Activated CD4-positive, CD25-positive, alpha-beta regulatory T cell treated with anti-CD3 and anti-CD28 coated beads, Interleukin-2, amount 50 U/mL, for 16 hours (primary cell): ENCODE measurements at places on chromosomes 4 and X.

DNA sequence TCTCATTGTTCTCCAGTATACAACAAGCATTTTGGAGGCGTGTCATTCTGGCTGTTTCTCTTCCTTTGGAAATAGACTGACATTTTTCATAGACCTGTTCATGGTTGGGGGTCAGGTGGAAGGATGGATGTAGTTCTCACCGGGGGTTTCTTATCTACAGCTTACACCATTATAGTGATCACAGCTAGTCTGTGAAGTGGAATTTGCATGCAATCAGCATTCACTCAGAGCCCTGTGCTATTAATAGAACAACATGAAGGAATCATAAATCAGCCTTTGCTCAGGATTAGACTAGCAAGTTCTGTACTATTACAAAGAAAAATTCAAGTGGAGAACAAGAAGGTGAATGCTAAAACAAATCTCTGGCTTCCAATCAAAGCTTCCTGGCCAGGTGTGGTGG, 132.6 kb upstream of the PUDP start:
- DNase-seq, result no peak

DNA sequence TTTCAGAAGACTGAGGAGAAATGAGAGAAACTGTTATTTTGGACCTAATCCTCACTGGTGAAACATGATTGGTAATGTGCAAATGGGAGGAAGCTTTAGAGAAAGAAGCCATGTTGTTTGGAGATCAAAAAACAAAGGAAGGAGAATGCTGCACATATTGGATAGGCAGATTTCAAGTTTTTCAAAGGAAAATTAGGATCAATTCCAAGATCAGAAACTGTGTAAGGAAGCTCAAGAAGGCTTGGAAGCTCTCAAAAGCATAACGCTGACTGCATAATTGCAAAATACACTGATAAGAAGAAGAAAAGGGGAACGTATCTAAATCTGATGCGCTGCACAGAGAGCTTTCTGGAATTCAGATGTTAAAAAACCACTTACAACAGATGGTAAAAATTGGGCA, 34.6 kb downstream of the KLHL15 start:
- DNase-seq, result no peak

DNA sequence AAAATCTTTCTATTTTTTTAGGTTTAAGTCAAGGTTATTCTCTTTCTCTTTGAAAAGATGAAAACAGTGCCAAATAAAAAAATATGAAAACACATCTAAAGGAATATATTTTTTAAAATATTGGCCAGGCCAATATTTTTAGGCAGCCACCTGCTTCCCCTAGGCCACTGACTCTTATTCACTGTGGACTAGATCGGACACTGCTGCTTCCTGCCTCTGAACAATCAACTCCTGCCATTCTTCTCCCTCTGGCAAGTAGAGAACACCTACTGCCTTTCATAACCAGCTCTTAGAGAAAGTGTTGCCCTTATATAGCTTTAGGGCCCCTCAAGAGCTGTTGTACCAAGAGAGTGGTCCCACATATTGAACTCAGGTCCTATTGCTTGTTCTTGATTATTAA, 529.2 kb downstream of the RAPGEF2 start:
- DNase-seq, result no peak

DNA sequence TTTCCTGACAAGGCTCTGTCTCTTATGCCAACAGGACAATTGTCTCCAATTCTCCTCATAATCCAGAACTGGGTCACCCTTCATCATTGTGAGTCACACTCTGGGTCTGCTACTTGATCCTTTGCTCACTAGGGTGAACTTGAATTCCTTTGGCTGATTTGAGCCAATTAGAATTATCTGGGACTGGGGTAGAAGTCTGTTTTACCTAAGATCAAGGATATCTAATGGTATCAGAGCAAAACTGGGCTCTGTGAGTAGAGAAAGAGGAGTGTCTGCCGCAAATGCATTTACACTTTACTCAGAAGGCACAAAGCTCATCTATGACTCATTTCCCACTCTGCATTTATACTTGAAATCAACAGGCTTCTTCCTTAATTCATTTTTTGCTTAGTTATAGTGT, 72.6 kb downstream of the PITX2 start:
- DNase-seq, result no peak

- DNase-seq, result no peak
Measured at GRCh38 chr4:1354136-1354982, 7.4 kb downstream of the UVSSA start.

DNA sequence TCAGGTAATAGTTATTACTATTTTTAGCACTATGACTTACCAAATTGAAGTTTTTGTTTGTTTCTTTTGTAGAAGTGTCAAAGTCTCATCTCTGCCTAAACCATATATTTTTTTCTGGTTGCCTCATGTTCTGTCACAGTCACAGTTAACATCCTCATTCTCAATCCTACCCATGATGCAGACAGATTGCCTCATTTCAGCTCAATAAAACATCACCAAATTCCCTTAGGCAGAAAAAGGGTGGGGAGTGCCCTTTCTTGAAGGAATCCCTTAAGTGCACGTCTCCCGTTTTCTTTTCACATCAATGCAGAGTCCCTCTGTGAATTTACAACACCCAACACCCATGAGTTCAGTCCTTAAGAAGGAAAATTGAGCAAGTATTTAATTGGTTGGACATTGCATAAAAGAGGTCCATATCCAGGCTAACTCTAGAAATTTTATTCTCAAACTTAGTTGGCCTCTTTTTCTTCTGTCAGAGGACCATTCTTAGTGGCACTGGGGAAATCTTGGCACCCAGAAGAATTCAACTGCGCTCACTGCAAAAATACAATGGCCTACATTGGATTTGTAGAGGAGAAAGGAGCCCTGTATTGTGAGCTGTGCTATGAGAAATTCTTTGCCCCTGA, 103.7 kb upstream of the BMPR1B start:
- no peak for DNase-seq

- DNase-seq, result no peak
Measured at GRCh38 chrX:130933358-130933757, 30.3 kb upstream of the ENOX2 start.

GRCh38 chr4:89879215-89879614, 15.4 kb upstream of the MMRN1 start:
- no peak for DNase-seq

DNA sequence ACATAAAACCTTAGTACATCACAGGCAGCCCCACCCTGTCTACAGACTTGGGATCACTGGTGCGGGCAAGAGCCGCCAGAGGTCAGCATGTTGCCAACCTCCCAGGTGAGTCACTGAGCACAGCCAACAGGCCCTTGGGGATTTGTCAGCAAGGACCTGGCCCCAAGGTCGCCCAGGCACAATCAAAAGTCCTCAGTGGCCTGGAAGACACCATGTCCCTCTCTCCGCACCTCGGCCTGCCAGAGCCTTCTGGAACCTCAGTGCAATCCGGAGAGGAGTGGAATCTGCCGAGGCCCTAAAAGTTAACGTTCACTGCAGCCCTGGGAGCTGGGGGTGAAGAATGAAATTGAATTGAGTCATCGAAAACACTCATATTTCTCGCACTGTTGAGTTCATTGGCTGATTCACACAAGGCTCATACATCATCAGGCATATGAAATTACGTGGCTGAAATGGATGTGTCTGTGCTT, 74.3 kb downstream of the WFS1 start:
- DNase-seq, result no peak

- no peak for DNase-seq
Measured at GRCh38 chr4:143163614-143164013, 21.1 kb upstream of the USP38 start.

DNA sequence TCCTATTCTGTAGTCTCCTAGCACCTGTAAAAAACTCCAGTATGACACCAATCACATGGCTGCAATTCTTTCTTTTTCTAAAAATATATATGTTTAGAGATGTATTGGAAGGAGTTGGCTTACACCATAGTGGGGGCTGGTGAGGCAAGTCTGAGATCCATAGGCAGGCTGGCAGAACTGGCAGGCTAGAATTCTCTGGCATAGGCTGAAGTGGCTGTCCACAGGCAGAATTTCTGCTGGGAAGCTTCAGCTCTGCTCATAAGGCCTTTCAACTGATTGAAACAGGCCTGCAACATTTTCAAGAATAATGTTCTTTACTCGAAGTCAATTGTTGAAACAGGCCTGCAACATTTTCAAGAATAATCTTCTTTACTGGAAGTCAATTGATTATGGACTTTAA, 37.0 kb downstream of the FGF2 start:
- DNase-seq, result no peak

DNA sequence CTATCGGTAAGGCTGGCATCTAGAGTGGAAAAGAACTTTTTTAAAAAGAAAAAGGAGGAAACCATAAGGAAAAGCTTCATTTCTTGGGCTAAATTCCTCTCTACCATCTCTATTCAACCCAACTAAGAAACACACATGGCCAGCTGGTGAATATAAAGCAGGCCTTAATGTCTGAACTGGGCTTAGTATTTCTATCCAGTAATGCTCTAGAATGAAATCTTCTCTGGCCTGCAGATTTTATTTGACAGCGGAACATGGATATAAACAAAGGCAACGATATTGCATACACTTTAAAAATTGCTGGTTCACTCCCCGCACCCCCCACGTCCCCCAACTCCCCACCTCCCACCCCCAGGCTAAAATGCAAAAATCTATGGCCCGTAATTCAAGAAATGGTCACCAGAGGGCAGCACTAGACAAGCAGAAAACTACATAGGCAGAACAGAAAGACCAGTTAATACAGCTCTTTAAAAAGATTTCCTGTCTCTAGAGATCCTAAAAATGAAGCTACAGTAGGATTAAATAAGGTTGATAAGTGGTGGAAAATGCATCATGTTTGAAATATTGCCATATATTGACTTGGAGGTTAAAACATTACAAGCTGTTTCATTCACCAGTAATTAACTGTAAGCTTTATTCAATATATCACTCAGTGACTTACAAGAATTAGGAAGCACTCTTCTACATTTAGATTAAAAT, 155.2 kb upstream of the GALNT7 start:
- peak; percentile 24 for DNase-seq

DNA sequence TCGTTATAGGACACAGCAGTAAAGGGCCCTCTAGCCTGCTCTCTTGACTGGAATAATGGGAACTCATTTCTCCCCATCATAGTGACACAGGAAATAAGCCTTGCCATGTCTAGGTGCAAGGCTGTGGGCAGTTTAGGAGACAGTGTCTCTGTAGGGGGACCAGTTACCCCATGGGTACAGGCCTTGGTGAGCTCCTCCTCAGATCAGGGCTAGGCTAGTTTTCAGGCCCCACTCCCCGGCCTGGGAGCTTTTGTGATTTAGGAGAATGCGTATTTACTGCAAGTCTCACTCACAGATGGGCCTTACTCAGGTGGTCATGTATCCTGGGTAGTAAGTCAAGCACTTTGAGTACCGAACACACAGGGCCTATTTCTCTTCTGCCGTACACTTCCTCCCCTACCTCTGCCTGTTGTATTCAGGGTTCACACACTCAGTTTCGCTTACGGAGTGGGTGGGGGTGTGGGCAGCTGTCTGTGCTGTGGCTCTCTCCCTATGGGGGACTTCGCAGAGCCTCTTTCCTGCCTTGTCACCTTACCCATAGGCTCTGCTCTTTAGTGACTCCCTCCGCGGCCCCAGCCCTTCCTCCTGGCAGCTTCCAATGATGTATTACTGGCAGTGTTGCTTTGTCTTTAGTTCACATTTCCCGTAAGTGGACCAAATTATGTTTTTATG, 34.2 kb downstream of the FAM193A start:
- no peak for DNase-seq

- no peak for DNase-seq
Measured at GRCh38 chr4:78207951-78208350, 150.8 kb downstream of the FRAS1 start.

- no peak for DNase-seq
Measured at GRCh38 chrX:2484256-2484655, 16.5 kb downstream of the DHRSX start.

GRCh38 chrX:49199315-49199595, 738 bp downstream of the SYP start:
- no peak for DNase-seq

DNA sequence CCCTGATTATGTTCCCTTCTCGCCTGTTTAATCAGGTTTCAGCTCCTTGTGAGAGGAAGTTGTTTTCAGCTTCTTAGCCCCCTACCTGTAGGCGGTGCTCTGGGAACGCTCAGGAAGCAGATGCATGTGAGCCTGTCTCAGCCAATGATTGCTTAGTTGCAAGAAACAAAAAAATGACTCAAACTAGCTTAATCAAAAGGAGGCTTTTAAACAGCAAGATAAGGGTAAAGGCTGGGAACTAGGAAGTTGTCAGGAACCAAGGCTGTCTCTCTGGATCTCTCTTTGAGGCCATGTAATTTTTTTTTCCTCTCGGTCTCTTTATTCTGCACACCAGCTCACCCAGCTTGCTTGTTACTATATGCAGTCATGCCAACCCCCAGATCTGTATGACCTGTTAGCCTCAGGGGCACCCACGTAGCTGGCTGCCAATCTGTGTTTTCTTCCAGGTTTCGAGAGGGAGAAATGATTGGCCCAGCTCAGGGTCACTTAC, 109.1 kb downstream of the PTTG2 start:
- DNase-seq, result no peak

- no peak for DNase-seq
Measured at GRCh38 chrX:109312757-109313156, 169.1 kb downstream of the GUCY2F start.

DNA sequence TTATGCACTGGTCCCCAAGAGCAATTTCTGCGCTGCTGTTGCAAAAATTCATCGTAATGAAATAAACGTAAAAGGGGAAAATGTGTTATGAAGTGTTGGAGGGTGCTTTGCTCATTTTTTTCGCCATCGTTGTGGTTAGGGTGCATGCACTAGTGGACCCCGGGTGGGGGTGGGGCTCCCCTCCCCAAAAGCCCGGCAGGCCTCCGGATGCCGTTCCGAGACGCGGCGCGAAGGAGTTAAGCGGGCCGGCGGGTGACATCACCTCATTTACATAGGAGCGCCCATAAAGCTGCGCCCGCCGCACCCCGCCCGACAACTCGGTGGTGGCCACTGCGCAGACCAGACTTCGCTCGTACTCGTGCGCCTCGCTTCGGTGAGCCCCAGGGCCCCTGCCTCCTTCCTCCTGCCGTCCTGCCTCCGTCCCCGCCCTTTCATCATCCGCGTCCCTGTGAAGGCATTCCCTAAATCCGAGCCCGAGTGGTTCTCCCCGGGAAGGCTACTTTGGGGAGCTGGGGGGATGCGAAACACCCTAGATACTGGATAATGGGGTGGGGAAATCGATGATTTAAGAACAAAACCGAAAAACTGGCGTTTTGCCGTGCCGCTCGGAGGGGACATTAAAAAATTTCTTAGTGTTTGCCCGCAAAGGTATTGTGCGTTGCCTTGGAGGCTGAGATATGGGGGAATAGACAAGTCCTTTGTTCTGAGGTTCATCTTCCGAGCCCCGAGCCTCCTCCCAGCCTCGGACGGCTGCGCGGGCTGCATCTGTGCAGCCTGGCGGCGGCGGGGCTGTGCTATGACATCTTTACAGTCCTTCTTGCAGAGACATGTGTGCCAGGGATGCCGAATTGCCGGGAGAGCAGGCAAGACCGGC, at the start of gene TMSB4X:
TMSB4X (plus strand) TSS at position 315 of the 874 bp plus-strand sequence.
- DNase-seq, result peak; percentile 70

DNA sequence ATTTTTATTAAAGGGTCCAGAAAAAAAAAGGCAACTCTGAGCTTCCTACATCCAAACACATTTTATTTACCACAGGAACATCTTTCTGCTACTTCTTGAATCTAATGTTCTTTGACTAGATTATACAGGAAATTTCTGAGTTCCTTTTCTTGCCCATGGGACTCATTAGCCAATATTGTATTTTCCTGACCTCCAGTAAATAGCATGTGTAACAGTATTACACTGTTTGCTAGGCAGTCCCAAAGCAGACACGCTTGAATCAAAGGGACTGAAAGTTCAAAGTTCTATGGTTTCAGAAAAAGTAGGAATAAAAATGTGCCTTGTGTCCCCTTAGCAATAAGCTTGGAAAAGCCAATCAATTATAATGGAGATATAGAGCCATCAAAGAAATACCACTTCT, 57.4 kb downstream of the MOSPD2 start:
- no peak for DNase-seq
